ENCODE measurements at places on chromosomes 3 and 15.

GRCh38 chr3:77524463-77524862 is 484.6 kb downstream of the ROBO2 start:
- DNase-seq: no peak

GRCh38 chr3:195587824-195588223 is 4.1 kb upstream of the APOD start:
- DNase-seq: no peak

DNA sequence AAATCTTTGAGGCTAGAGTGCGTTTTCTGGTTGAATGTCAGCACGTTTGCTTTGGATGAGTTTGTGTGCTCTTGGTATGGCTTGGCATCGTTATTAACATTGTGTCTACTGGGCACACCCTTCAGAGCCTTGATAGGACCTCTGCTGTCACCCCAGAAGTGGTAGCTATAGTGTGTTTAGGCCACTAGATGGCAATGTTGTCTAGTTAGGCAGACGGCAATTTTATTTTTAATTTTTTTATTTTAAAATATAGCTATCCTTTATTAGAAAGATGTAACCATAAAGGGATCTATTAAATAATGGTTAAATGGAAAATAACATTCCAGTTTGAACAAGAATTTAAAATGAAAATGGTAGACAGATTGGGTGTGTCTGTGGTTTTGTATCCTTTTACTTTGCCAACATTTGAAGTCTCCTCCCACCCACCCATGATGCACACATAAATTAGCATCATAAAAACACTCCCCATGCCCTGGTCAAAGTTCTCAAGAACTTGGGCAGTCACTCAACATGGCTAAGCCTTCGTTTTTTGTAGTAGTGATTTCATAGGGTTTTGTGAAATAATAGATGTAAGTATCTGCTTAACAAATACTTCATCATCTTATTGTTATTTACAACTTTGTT is 200.7 kb downstream of the KCNH8 start:
- peak; percentile 25 for DNase-seq

- no peak for DNase-seq
Measured at GRCh38 chr15:40536501-40536900, 28.3 kb downstream of the CCDC32 start.

- peak; percentile 25 for DNase-seq
Measured at GRCh38 chr15:75776065-75776423, 63.4 kb upstream of the CSPG4 start.

DNA sequence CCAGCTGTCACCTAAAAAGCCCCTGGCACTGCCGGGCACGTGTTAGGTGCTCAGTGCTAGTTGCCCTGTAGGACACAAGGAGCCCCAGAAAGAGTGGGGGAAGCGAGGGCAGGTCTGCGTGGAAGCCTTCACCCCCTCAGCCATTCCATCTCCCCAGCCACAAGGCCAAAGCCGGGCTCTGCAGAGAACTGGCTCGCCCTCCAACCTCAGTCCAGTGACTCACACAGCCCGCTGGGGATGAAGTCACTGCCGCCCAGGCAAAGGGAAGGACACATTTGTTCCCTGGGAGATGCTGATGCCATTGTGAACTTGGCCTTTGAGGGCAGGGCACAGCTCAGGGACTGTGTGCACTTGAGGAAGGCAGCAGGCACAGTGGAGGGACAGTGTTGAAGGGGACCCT is 48.1 kb downstream of the IQSEC1 start:
- DNase-seq: peak; percentile 93

DNA sequence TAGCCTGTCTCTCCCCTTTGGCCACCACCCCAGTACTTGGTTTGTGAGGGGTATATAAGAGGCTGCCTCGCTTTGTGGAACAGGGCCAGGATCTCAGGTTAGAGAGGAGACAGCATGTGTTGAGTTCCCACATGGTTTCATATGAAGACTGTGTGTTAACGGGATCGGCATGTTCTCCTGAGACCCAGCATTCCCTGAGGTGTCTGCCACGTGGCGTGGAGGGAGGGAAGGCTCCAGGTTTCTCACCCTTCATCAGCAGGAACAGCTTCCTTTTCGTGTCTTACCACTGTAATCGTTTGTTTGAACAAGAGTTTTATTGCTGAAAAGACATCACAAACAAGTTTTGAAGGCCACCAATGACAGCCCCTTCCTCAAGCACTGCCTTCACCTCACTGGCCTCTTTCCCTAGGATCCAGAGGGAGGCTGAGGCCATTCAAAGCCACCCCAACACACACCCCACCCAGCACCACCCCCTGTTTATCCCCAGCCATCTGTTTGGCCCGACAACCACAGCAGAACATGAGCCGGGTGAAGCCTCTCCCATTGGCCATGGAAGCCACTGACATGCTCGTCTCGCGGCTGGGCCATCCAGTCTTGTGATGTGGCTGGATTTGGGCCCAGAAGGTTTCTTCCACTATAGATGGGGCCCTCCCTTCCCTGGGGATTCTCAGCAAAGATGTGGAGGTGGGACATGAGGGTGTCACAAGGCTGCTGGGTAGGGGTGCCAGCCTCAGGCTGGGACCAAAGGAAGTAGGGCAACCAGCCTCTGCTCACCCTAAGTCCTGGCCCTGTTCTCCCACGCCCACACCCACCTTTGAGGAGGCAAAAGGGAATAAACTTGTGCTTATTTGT is 10.0 kb downstream of the BHLHE40 start:
- no peak for DNase-seq

GRCh38 chr3:80278056-80278455 is 510.3 kb upstream of the ROBO1 start:
- DNase-seq: no peak

DNA sequence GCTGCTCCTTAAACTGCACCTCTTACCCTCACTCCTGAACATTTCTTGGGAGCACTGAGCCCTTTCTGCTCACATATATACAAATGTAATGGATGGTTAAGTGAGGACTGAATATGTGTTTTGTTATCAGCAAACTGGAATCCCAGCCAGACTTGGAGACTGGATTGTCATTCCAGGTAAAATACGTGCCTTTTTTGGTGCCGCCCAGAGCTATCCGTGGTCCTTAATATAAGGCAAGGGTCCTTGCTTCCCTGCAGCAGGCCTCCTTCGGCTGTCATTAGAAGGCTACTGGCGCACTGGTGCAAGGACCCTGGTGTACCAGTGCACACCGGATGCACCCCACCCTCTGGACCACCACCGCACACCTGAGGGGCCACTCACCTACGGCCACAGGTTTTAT is 1.1 kb upstream of the GABRB3 start:
- DNase-seq: no peak

GRCh38 chr15:101664303-101664913 is 12.2 kb upstream of the TM2D3 start:
- peak; percentile 12 for DNase-seq

GRCh38 chr3:139619484-139619883 is 58.3 kb downstream of the NMNAT3 start:
- DNase-seq: no peak

DNA sequence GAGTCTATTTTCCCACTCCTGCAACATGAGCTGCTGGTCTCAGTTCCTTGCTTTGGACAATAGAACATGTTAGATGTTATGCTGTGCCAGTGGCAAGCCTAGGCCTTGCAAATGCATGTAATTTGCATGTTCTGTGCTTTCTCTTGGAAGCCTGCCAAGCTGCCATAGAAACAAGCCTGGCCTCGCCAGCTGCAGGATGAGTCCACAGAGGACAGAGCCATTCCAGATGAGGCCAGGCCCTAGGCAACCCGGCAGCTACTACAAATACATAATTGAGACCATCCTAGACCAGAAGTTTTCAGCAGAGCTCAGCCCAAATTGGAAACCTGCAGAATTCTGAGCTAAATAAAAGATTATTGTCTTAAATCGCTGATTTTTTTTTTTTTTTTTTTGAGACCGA is 39.6 kb downstream of the TRIM69 start:
- no peak for DNase-seq

- DNase-seq: no peak
Measured at GRCh38 chr15:45521596-45522327, 793 bp downstream of the SLC30A4 start.

- DNase-seq: no peak
Measured at GRCh38 chr3:113166357-113166718, 45.0 kb upstream of the BOC start.

DNA sequence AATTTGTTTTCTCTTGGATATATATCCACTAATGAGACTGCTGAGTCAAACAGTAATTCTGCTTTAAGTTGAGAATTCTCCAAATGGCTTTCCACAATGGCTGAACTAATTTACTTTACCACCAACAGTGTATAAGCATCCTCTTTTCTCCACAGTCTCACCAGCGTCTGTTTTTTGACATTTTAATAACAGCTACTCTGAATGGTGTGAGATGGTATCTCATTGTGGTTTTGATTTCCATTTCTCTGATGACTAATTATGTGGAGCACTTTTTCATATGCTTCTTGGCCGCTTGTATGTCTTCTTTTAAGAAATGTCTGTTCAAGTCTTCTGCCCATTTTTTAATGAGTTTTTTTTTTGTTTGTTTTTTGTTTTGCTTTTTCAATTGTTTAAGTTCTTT is 206.2 kb downstream of the CTNNB1 start:
- no peak for DNase-seq

DNA sequence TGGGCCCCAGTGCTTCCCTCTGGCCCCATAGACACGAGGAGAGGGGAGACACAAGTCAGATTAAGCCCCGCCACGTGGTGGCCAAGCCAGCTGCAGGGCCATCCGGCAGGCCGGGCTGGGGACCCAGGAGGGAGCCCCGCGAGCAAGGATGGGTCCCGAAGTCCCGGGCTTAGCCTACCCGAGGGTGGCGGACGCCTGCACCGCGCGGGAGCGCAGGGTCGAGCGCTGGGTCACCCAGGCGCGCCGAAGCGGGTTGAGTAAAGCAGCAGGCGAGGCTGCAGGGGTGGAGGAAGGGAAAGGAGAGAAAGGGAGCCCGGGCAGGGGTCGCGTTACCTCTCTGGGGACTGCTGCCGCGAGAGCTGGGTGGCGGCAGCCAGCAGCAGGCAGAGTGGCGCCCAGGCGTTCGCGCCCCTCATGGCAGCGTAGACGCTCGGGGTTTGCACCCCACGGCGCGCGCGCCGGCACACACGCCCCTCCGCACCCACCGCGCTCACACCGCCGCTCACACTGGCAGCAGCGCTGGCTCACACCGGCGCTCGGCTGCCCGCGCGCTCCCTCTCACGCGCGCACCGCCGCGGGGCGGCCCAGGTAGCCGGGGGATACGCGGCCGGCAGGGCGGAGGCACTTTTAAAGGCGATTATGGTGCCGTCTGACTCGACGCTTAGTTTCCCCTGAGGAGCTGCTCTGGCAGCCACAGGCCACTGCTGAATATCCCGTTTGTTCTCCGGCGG is at the start of gene PCOLCE2:
Gene PCOLCE2, minus strand, starts transcription at position 603 of the 731 bp plus-strand sequence. Its CDS starts 187 bp downstream, at position 416.
- peak; percentile 63 for DNase-seq

DNA sequence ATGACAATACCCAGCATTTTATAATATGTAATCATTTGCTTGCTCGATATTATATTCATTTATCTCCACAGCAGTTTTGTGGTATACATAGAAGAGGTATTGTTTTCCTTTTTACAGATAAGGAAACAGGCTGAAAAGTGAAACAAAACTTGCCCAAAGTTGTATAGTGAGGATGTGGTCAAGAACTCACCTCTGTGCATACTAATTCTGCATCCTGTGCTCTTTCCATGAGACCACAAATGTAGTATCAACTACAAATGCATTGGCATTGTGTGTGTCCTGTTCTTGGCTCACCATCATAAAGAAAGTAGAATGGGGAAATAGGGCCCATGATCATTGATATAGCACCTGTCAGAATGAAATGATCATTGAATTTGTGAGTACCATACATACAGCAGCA is 167.3 kb downstream of the NECTIN3 start:
- DNase-seq: no peak

- DNase-seq: no peak
Measured at GRCh38 chr15:75770131-75770530, 57.5 kb upstream of the CSPG4 start.

- DNase-seq: no peak
Measured at GRCh38 chr15:85694091-85694490, 100.6 kb downstream of the KLHL25 start.

DNA sequence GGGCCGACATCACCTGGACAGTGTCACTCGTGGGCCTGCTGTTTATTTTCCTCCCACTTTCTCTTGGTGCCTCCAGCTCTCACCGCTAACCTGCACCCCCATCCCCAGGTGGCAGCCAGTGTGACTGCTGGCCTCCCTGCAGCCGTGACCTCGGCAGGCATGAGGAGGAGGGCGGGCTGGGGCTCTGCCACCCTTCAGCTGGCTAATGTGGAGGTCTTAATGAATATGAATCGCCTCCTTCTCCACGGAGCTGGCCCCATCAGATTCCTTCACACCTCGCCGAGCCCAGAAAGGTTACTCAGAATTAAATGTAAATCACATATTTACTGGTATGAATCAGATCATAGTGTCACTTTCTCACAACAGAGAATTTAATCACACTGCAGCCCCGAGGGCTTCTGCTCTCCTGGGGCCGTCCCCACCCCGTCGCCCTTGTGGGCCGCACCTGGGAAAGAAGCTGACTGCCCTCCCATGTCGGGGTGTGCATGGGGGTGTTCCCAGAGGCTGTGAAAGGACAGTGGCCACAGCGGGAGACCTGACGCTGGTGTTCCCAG is 171.1 kb upstream of the TLE3 start:
- no peak for DNase-seq

GRCh38 chr15:95825208-95825607 is 505.3 kb upstream of the NR2F2 start:
- DNase-seq: no peak

- DNase-seq: no peak
Measured at GRCh38 chr3:65039754-65040210, 352.0 kb upstream of the ADAMTS9 start.

GRCh38 chr3:64865839-64866570 is 178.2 kb upstream of the ADAMTS9 start:
- DNase-seq: no peak

GRCh38 chr3:8069471-8069870 is 432.2 kb upstream of the LMCD1 start:
- DNase-seq: no peak

GRCh38 chr3:48433472-48434118 is 3.7 kb upstream of the PLXNB1 start:
- peak; percentile 85 for DNase-seq

- no peak for DNase-seq
Measured at GRCh38 chr3:37824090-37824953, 37.4 kb upstream of the CTDSPL start.

DNA sequence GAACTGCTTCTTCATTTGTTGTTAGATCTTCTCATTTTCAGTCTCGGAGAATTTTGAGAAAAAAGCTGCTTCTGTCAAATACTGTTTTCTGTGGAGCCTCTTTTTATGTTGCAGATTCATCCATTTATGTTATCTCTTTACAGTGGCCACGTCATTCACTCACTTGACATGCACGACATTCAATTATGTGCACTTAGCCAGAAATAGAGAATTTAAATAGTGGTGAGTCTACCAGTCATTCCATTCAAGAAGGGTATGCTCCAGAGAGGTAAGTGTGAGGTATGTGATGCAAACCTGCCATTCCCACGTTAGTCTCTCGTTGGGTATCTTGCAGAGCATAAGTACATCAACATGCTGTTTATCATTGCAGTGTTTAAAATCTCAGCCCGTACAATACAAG is 9.8 kb downstream of the ARPP19 start:
- no peak for DNase-seq

Measured in AG20443 (cell line).